ENCODE measurements at places on chromosomes 11 and 22. TPM values are rescaled to one million over a fixed set of nuclear protein-coding genes. Genes with fewer than 3 reads are reported as not detected.

The PRODH gene
- 0.18 TPM for total RNA-seq

The SAA2 gene
- 0.28 TPM for total RNA-seq

The ROBO4 gene
- 0.46 TPM for total RNA-seq

The IGSF22 gene
- under 0.01 TPM for total RNA-seq

The PANX2 gene
- 0.85 TPM for total RNA-seq

The UPB1 gene
- not detected for total RNA-seq

Measured in smooth muscle cell of bladder (primary cell).